ENCODE measurements at places on chromosomes 2 and 18. TPM values are rescaled to one million over a fixed set of nuclear protein-coding genes. Genes with fewer than 3 reads are reported as not detected.

GRCh38 chr2:105841551-105841950 is 96.8 kb downstream of the NCK2 start:
- no peak for DNase-seq

IMMT gene
- polyA plus RNA-seq = 75.4 TPM

IL1R1 gene
- polyA plus RNA-seq = 78.5 TPM

ETAA1 gene
- polyA plus RNA-seq = 9.2 TPM

G6PC2 gene
- not detected for polyA plus RNA-seq

DNA sequence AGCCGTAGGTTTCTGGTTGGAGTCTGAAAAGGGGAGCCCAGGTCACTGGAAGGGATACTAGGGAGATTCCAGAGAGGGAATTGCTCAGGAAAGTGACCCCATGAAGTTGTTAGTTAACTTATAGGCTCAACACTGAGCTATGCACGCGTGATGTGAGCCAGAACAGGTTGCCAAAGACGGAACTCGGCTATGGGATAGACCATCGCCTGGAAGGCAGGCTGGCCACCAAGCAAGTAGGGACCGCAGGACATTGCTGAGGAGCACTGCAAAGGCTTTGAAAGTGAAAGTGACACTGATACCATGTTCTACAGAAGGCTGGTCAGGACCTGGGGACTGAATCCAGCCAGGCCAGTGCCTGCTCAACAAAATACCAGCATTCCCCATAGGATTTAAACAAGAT is 7.3 kb downstream of the FARP2 start:
- peak; percentile 39 for DNase-seq

- no peak for DNase-seq
These were observed 2.9 kb upstream of the GAL3ST2 start for GRCh38 chr2:241773511-241774418.

DNA sequence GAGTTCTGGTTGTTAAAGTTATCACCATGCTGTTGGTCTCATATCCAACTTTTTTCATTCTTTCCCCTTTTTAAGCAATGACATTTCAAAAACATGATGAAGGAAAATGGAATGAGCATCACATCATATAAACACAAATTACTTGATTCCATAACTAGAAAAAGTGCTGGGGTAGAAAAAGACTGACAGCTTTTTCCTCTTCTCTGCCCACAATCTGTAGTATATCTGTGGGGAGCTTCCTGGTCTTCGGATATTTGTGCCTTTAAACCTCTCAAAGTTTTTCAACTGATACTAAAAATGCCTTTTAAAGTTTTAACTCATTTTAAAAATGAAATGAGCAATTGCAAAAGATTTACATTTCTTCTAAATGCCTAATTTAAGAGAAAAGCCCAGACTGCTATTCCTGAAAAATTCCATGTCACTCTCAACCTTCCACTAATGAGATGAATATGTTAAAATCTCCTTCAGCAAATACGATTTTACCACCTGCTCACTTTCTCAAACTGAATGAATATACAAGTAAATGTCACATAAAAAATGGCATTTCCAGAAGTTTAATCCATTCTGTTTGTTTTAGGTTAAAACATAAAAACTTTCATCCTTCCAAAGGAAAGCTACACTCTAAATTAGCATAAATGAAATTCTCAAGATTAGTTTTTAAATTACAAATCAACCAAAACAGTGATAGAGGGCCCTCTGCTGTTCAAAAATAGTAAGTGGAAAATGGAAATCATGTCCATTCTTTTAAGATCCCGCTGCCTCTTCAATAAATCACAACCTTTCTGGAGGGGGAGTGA is 2.1 kb downstream of the DNAH7 start:
- peak; percentile 65 for DNase-seq

GRCh38 chr2:32918774-32919173 is 28.0 kb upstream of the LTBP1 start:
- no peak for DNase-seq

DNA sequence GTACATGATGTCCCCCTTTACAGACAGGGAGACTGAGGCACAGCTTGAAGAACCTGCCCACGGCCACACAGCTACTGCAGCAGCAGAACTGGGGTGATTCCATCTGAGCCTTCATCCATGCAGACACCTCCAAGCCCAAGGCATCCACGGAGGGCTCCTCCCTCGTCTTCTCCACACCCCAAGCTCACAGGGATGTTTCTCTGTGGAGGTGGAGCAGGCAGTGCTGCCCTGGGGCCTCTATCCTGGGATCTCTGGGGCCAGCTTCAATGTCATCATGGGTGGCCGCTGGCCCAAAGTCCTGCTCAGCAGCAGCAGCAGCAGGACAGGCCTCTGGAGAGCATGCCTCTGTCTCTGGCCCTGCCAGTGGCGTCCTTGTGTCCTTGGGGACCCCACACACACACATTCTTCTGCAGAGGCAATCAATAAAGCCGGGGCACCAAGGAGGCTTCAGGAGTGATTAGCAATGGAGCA is 31.2 kb downstream of the ADI1 start:
- DNase-seq = no peak

MAPK4 gene
- polyA plus RNA-seq = not detected

DNA sequence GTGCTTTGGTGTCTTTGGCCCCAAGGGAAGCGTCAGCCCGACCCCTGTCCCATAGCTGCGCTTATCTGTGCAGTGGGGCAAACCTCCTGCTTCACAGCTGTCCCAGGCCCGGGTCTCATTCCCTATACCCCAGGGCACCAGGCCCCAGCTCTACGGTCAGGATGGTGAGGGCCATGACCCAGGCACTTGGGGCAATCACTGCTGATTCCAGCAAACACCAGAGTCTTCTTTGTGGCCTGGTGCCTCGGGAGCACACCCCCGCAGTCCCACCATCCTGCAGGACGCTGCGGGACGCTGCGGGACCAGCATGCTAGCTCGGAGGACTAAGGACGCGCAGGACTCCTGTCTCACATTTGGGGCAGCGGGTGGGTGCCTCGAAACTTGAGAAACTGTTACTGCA is 116.9 kb upstream of the HDAC4 start:
- DNase-seq = no peak

DNA sequence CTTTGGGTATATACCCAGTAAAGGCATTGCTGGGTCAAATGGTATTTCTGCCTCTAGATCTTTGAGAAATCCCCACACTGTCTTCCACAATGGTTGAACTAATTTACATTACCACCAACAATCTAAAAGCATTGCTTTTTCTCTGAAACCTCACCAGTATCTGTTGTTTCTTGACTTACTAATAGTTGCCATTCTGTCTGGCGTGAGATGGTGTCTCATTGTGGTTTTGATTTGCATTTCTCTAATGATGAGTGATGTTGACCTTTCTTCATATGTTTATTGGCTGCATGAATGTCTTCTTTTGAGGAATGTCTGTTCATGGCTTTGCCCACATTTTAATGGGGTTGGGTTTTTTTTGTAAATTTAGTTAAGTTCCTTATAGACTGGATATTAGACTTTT is 382.6 kb upstream of the ZNF804A start:
- no peak for DNase-seq

GRCh38 chr2:47487498-47487875 is 84.5 kb downstream of the MSH2 start:
- DNase-seq = no peak

FBXO48 gene
- 0.67 TPM for polyA plus RNA-seq

SPATA3 gene
- polyA plus RNA-seq = not detected

SGO2 gene
- polyA plus RNA-seq = 11.7 TPM

- DNase-seq = peak; percentile 66
These were observed 223.2 kb upstream of the COPS8 start for GRCh38 chr2:236862526-236862925.

DNA sequence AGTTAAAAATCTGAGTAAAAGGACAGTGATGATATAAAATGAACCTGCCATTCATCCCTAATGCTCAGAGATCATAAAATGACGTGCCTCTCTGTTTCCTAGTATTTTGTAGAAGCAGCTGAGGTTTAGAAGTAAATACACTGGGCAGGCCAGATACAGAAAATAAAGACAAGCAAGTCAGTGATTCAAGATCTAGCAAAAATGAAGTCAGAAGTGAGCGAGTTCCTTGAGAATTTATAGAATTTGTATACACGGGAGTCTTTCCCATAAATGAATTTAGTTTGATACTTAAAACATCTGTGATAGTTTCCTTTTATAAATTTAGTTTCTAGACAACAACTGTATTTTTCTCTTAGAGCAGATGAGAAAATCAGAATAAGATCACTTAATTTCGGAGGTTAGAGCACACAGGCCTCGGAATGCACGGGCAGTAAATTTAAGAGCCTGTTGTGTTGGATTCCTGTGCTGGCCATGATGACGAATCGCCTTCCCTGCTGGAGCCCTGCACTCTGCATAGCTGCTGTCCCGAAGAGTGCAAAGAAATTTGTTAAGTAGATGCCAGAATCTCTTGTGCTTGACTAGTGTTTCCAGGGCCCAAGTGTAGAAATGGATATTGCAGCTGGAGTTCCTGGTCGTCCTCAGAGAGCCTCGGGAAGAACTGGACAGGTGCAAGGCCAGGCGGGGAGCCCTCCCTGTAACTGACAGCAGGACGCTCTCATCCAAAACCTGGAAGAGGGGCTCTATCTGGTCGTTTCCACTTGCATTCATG is 83.7 kb upstream of the RBM44 start:
- peak; percentile 32 for DNase-seq

DNA sequence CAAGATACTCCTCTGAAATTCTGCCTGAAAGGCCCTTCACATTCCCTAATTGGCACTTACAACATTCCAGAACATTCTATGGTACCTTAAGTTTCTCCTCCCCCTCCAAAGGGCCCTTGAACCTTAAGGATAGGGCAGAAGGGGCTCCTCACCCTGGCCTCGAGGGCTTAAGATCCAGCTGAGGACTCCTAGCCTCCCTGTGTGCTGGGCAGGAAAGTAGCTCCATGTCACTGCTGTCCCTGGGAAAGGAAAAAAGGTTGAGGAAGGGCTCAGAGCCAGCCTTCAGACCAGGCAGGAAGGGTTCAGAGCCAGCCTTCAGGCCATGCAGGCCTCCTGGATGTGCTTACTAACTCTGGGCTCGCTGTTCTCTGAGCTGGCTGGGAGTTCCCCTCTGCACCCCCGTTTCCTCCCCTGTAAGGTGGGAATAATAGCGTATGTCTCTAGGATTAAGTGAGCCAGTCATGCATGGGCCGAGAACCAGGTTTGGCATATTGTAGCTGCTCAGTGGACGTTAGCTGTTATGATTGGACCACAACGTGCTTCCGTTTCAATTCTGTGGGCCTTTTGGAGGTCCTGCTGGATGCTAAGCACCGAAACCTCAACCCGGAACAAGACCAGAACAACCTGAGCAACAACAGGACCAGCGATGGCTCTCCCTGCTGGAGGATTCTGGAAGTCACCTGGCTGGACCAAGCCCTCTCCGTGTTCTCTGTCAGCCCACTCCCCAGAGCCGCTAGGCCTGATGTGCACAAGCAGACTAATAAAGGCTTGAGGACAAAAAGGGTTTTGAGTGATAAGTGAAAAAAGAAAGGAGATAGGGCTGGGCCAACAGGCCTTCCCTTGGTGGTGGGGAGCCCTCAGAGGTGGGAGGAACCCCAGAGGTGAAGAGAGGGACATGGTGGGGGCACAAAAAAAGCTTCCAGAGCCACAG is 1.0 kb upstream of the B3GNT7 start:
- DNase-seq = no peak

APOB gene
- polyA plus RNA-seq = not detected

DNA sequence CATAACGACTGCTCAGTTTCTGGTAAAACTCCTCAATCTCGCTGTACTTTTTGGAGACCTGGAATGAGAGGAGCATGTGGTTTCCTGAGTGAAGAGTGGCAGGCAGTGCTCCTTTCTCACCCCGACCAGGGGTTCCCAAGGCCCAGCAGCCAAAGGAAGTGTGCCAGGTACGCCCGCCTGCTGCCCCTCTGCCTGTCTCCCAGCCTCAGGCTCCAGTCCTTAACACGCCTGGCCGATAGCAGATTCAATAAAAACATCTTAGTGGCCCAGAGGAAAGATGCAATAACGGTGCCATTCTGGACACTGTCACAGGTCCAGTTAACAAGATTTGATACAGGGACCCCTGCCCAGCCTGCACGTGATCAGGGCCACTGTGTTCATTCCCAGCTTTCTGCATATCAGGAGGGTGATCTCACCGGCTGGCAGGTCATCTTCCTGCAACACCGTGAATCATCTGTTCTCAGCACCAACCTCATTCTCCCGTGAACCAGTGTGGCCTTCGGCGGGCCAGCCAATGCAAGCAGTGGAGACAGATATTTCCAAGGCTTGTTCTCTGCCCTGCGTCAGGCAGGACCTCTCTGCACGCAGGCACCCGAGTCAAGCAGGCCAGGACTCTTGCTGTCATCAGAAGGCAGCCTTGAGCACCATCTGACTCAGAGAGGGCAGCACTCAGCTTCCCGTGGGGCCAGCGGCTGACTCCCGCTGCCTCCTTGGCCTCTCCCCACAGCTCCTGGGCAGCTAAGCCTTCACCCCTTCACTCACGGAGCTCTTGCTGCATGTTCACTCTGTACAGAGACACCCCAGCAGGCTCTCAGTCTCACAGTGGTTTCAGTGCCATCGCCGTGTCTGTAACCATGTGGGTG is 9.5 kb downstream of the HS1BP3 start:
- DNase-seq = peak; percentile 76

- no peak for DNase-seq
These were observed 179.5 kb upstream of the ID2 start for GRCh38 chr2:8502316-8502715.

POU3F3 gene
- polyA plus RNA-seq = not detected

COPS7B gene
- 29.7 TPM for polyA plus RNA-seq

GRCh38 chr2:62627667-62628066 is 77.8 kb upstream of the EHBP1 start:
- DNase-seq = no peak

ZAP70 gene
- polyA plus RNA-seq = not detected

DNA sequence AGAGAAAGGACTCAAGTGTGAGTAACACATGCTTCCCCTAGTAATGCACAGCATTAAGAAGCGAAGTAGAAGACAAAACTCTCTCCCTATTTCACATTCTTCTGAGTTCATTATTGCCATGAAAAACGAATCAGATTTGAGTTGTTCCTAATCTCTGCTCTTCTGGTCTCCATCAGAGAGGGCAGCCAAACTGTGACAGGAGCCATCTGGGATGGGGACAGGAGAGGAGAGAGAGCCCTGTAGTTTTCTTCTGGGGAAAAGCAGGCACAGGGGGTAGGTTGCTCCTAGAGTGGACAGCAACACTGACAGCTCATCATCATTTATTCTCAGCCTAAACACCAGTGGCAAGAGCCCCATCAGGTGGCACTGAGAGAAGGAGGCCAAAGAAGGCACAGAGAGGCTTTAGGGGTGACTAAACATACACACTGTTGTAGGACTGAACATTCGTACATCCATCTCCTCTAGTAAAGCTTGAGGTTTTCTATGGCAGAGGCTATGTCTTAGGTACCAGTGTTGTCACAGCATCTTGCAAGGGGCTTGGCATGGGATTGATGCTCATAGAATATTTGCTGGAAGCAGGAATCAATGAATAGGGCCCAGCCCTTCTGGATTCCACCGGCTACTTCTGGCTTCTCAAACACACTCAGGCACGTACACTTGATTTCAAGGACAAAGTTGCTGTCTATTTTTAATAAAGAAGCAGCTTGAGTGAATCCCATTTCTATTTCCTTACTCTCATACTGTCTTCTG is 33.1 kb downstream of the SLC8A1 start:
- DNase-seq = no peak

TMEM247 gene
- polyA plus RNA-seq = not detected

PRKAG3 gene
- not detected for polyA plus RNA-seq

GRCh38 chr2:200702646-200703118 is 109.0 kb upstream of the BZW1 start:
- DNase-seq = no peak

- no peak for DNase-seq
These were observed 99.1 kb upstream of the ZNF397 start for GRCh38 chr18:35141567-35142274.

UBE2E3 gene
- polyA plus RNA-seq = 184 TPM

C2orf78 gene
- not detected for polyA plus RNA-seq

ANO7 gene
- 2.6 TPM for polyA plus RNA-seq

Measured in GM23248 (cell line).